8988T (cell line): ENCODE measurements at places on chromosomes 4 and X.

- no peak for DNase-seq
These were observed 78.8 kb upstream of the TEX13A start for GRCh38 chrX:105299286-105299685.

- no peak for DNase-seq
These were observed 2.3 kb upstream of the CHIC2 start for GRCh38 chr4:54066718-54067129.

DNA sequence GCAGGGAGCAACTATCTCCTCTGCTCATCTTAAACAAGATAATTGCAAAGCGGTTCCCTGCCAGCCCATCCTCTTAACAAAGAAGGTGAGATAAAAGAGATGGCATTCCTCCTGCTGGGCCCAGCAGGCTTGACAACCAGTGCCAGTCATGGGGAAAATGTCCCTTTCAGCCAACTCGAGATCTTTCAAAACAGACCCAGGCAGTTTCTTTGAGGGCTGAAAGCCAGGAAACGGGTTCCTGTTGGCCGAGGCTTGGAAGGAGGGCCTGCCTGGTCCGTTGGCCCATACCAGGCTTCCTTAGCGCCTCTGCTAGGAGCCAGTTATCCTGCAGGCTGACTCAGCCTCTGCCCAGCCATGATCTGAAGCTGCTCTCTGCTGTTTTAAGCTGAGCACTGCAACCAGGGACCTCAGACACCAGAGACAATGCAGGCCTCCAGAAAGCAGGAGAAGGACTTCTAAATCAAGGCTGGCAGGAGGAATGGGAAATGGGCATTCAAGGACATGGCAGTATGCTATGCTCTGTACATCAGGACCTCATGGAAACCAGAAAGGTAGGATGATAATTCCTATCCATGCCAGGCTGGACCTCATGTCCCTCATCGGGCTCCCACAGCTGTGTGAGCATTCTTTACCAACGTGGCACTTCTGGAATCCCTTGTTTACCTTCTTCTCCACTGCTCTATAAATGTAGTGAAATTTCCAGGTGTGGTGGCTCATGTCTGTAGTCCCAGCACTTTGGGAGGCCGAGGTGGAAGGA is 42.4 kb upstream of the SLC2A9 start:
- no peak for DNase-seq

- no peak for DNase-seq
These were observed 54.9 kb downstream of the COL4A5 start for GRCh38 chrX:108494406-108495090.

- no peak for DNase-seq
These were observed 201.3 kb downstream of the MAD2L1 start for GRCh38 chr4:119865389-119865788.

DNA sequence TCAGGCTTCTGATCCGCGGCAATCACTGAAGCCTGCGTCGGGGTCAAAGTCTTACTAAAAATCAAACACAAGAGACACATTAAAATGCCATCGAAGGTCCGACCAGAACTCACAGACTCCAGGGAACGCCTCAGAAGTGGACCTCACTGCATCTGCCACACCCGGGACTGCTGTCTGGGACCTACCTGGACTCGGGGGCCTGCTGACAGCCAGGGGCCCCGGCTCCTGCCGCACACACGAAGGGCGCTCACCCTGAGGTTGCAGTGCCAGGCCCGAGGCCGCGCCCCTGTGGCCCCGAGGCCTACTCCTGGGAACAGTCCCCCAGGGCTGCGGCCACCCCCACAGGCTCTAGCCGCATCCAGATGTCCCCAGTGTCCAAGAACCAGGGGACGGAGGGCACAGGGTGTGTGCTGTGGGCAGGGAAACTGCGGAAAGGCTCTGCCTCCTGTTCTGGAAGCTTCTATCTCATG is 7.4 kb downstream of the CTBP1 start:
- peak; percentile 27 for DNase-seq

DNA sequence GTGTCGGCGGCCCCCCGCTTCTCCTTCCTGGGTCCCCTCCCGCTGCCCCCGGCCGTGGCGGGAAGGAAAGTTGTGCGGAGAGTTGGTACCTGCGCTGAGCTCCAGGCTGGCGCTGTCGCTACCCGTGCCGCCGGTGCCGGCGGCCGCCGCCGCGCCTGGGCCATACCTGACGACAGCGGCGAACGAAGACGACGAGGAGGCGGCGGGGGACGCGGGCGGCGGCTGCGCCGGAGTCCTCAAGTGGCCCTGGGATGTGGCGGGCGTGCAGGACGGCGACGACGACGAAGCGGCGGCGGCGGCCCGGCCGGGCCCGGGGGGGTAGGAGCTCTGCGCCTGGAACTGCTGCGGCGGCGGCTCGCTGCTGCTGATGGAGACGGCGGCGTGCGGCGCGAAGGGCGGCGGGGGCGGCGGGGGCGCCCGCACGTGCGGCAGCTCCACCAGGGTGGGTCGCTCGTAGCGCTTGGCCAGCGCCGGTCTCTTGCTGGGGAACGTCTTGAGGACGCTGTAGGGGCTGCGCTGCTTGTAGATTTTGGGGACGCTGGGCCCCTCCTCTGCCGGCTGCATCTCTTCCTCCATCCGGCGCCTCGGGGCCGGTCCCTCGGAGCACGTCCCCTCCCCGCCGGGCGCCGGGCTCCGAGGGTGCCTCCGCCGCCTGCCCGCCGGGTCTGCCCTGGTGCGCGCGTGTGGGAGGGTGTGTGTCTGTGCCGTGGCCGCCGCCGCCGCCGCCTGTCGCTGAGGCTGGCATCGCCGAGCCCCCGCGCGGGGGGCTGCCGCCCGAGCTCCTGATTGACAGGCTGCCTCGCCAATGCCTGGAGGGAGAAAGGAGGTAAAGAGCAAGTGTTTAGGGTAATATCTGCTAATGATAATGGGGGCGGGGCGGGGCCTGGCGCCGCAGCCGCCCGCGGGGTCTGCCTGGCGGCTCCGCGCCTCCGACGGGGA is 618 bp downstream of the BEND4 start:
- peak; percentile 45 for DNase-seq
